ENCODE measurements at places on chromosomes 7 and 10.

GRCh38 chr7:77757589-77757988, 40.6 kb downstream of the TMEM60 start:
- DNase-seq, result no peak

- no peak for DNase-seq
Observed at GRCh38 chr10:129771576-129771975, 192.5 kb downstream of the EBF3 start.

DNA sequence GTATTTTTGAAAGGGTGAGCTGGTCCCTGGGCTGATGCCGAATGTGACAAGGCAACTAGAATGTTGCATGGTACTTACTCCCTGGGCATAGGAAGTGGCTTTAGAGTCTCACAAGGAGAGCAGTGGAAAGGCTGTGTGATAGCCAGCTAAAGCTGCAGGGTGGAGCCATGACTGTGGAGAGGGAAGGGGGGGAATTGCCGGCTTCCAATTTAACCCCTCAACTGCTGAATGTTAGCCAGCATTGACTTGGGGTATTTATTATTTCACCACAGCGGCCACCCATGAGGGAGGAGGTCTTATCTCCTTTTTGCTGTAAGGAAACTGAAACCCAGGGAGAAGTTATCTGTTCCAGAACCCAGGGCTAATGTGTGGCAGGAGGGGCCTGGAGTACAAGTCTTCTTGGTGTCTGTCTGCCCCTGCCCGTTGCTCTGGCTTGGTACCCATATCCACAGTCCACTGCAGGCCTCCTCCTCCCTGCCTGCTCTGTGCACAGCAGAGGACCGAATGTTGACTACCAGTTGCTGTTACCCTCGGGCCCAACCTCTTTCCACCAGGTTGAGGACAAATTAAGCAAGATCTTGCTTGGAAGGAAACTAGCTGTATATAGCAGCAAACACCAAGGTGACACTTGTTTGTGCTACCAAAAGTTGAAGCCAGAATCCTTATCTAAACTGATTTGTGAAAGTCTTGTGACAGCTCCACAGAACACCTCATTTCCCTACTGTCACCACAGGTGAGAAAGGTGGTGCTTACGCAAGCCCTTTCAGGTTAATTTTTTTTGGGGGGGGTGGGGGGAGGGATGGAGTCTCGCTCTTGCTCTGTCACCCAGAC, 37.6 kb downstream of the WBP1L start:
- no peak for DNase-seq

GRCh38 chr10:79146611-79147130, 77.9 kb downstream of the ZMIZ1 start:
- DNase-seq, result no peak

GRCh38 chr10:80855348-80855971, 317.8 kb downstream of the SH2D4B start:
- no peak for DNase-seq

DNA sequence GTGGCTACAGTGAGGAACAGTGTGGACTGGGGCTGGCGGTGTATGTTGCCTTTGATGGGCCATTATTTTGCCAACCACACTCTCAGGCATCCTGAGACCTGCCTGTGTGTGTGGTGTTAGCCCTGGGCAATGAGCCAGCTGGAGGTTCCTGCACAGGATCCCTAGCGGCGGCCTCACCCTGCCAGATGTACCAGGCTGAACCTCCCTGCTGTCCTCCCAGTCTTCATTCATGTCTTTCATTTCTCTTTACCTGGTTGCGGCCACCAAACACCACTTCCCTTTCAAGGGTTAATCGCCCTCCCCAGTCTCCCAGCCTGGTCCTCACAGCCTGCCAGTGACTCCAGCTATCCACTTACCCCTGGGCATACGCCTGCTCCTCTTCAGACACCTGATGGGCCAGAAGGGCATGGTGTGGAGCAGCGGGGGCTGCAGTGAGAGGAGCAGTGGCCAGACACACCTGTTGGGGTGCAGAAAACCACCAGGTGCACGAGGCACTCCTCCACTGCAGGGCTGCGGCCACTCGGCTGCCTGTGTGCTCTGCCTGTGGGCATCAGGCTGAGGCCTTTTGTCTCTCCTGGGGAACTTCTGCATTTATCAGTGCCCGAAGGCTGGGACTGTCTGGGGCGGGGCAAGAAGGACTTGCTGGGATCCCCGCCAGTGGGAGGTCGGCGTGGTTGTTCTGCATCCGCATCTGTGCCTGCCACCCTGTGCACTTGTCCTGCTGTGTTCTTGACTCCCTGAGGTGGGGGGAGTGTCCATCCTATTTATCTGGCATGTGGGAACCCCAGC, 111.6 kb downstream of the ARHGAP22 start:
- no peak for DNase-seq

DNA sequence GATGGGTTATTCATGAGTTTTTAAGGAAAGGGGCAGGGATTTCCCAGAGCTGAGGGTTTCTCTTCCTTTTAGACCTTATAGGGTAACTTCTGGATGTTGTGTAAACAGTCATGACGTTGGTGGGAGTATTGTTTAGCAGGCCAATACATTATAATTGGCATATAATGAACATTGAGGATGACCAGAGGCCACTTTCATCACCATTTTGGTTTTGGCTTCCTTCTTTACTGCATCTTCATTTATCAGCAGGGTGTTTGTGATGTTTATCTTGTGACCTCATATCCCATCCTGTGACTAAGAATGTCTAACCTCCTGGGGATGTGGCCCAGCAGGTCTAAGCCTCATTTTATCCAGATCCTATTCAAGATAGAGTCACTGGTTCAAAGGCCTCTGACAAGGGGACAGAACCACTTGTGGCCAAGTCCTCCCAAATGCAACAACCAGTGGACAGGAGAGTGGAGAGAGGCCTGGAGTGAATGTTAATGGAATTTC, 77.3 kb upstream of the RPA3 start:
- no peak for DNase-seq

GRCh38 chr7:147519062-147519461, 1071.5 kb upstream of the C7orf33 start:
- DNase-seq, result no peak

- no peak for DNase-seq
Observed at GRCh38 chr10:93917821-93918220, 24.0 kb downstream of the SLC35G1 start.

- DNase-seq, result no peak
Observed at GRCh38 chr7:35894721-35895120, 93.9 kb downstream of the SEPTIN7 start.

GRCh38 chr7:48249166-48249565, 77.9 kb downstream of the ABCA13 start:
- DNase-seq, result no peak

All from stimulated activated CD8-positive, alpha-beta memory T cell treated with anti-CD3 and anti-CD28 coated beads, Interleukin-12 subunit alpha, Interleukin-12 subunit beta, amount 100 ng/mL, for 1 hour (primary cell).